ENCODE measurements at places on chromosomes 12 and 14.

- DNase-seq, result peak; percentile 4
These were observed 239.1 kb downstream of the SSPN start for GRCh38 chr12:26434299-26435068.

- no peak for DNase-seq
These were observed 191.9 kb downstream of the SOX5 start for GRCh38 chr12:23757541-23757962.

- DNase-seq, result no peak
These were observed 11.9 kb downstream of the AEBP2 start for GRCh38 chr12:19451196-19451595.

- no peak for DNase-seq
These were observed 121.1 kb downstream of the CAND1 start for GRCh38 chr12:67390273-67390672.

DNA sequence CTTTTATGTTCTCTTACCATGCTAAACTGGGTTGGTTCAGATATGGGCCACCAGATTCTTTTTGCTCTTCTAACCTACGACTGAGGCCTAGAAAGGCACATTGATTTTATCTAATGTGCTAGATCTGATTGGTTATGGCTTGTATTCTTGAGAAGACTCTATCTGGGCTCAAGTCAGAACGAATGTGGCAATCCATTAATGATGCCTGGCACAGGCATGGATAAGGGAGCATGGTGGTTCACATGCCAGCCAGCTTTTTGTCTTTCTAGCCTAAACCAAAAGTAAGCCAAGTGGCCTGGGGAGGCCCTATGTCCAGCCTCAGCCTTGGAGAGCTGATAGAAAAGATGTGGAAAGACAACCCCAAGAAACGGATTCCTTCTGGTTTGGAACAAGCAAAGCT is 82.7 kb downstream of the KNTC1 start:
- DNase-seq, result no peak

DNA sequence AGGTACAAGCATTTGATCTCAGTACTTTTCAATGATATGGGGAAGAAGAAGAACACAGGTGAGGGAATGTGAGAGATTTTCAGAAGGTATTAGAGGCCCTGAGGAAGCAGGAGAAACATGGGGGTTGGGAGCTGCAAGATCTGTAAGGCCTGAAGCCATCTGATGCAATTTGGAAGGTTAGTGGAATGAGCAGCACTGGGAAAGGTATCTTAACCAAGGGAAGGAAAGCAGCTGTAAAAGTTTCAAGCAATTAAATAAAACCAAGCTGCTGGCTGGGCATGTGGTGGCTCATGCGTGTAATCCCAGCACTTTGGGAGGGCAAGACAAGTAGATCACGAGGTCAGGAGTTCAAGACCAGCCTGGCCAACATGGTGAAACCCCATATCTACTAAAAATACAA is 104.4 kb upstream of the PARP11 start:
- DNase-seq, result no peak

- DNase-seq, result no peak
These were observed 93.6 kb upstream of the TMTC2 start for GRCh38 chr12:82593143-82593542.

DNA sequence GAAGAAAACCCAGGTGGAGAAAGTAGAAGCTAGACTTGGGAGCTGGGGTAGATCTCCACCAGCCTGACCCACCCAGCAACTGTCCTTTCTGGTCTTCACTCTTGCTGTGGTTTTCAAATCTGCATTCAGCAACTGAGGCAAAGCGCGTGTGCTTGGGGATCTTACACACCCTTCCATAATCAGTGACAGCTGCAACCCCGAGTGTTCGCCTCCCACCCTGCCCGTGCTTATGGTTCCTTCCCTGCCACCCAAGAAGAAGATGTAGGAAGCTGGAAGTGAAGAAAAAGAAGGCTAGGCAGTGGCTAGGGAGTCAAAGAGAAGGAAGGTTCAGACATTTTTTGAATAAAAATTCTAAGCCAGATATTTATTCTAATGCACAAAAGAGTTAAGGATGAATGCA is 162.6 kb upstream of the CCND2 start:
- no peak for DNase-seq

GRCh38 chr12:110075880-110076279 is 27.6 kb upstream of the C12orf76 start:
- no peak for DNase-seq

GRCh38 chr12:41709012-41709411 is 435.7 kb downstream of the GXYLT1 start:
- no peak for DNase-seq

DNA sequence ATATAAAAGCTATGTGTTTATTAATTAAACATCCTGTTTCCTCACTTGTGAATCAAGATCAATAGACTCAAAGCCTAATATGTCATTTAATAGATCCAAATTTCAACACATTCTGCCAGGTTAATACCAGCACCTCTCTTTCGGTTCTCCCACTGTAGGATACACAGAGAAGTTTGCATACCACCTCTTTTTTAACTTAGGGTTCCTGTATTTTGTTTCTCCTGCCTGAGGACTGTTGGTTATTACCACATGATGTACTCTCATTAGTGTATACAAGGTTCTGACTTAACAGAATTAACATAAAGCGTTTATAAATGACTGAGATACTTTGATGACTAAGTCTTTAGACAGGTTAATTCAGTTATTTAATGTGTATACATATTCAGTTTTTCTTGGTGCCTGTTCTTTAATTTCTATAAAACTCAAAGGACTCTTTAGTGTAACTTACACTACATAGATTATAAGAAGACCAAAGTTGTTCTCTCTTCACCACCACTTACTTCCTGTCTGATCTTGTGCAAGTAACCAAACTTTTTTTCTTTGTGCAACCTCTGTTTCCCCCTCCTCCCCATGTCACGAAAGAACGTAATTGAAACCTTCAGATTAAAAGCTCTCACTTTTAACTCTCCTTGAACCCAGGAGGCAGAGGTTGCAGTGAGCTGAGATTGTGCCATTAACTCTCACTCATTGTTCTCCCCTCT is 89.8 kb upstream of the DNM1L start:
- DNase-seq, result no peak

DNA sequence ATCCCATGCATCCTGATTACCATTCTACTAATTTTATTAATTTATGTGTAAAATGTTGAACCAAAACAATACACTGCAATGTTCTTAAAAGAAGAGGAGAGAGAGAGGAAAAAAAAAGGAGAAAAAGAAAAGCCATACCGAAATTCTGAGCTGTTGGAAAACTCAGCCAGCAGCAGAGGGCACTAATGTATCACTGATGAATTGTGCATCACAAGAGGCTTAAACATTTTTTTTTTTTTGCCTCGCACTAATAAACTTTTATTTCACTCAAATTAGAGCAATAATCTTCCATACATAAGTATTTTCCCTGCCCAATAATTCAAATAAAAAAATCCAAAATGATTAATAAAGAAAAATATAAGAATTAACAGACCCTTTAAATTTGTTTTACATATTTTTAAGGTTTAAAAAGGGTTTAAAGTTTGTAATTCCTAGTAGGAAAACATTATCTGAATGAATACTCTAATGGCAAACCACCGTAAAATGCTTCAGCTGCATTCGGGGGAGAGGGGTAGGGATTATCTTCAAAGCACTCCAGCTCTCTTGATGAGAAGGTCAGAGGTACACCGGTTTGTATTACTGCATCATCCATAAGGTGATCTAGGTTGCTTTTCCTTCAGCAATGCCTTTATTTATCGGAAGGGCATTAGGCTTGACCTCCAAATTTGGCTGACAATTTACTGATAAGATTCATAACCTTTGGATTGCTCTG is 41.9 kb downstream of the ATP23 start:
- DNase-seq, result no peak

- DNase-seq, result no peak
These were observed 29.7 kb downstream of the ATF7IP start for GRCh38 chr12:14395074-14395778.

GRCh38 chr14:97995038-97995437 is 1197.9 kb downstream of the VRK1 start:
- no peak for DNase-seq

- no peak for DNase-seq
These were observed 333.1 kb downstream of the FUT8 start for GRCh38 chr14:65745396-65746190.

GRCh38 chr12:124392667-124393413 is 97.9 kb downstream of the RFLNA start:
- DNase-seq, result peak; percentile 33

Data from cerebellar nuclear complex (tissue), 1 donor.